Jurkat, Clone E6-1 (cell line): ENCODE measurements at places on chromosomes 3 and 15.

- no peak for DNase-seq
Observed at GRCh38 chr3:21847005-21847404, 96.0 kb upstream of the ZNF385D start.

DNA sequence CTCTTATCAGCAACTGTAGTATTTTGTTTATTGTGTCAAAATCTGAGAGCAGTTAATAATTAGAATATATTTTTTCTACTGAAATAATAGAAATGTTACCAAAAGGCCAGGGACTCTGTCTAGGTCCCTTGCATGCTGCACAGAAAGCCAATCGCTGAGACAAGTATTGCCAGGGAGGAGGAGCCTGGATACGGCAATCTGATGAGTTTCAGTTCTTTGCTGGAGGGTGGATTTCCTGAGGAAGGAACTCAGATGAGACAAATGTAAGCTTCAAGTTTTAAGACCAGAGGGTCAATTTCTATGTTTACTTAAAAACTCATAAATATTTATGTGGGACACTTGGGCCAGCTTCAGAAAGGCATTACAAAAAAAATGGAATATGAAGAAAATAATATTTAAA, 252.2 kb downstream of the GABRG3 start:
- no peak for DNase-seq

GRCh38 chr15:71110405-71111180, 4.7 kb upstream of the THSD4 start:
- no peak for DNase-seq

DNA sequence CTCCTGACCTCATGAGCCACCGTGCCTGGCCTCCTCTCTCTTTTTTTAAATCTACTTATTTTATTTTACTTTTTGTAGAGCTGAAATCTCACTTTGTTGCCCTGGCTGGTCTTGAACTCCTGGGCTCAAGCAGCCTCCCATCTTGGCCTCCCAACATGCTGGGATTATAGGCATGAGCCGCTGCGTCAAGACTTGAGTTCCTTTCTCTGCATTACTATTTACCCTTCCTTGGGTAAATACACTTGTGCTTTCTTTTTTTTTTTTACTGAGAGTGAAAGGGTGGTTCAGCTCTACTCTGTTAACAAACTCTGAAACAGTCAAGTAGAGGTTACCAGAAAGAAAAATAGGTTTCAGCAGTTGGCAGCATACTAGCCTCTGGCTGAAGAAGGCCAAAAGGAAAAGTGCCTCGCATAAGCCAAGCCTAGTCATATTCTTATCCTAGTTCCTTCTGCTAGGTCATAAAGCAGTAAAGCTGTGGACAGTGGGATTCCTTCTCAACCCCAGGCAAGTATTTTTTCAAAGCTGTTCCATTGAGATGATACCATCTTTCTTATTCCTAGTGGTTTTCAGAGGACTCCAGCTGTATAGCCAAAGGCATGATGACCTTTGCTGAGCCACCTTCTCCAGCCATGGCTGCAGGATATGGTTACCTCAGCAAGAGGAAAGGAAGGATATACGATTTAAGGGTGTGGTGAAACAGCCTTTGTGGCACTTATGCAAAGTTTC, 135.1 kb downstream of the RBPMS2 start:
- no peak for DNase-seq

GRCh38 chr3:171377859-171378258, 82.3 kb downstream of the TNIK start:
- no peak for DNase-seq

GRCh38 chr3:146161663-146162002, 649 bp upstream of the PLOD2 start:
- DNase-seq = no peak

- peak; percentile 20 for DNase-seq
Observed at GRCh38 chr3:195040773-195041520, 230.0 kb downstream of the XXYLT1 start.

DNA sequence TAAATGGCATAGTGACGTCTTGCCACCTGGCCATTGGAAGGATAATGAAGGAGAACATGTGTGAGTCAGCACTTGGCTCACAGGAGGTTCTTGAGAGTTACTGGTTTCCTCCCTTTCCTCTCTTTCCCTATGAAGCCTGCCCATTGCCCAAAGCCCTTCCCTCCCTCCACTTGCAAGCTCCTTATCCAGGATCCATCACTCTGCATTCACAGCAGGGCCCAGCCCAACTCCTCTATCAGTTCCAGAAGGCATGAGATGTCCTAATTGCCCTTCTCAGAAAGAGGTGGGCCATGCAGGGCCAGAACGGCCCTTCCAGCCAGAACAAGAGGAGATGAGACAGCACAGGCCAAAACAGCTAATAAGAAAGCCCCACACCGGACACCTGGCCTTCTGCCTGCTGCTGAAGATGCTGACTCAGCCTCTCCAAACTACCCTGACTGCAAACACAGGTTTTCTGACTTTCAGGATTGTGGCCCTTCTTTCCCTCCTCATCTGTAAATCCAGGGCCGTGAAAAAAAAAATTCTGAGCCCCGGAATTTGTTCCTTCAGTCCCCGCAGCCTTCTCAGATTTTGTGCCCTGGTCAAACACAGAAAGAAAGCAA, 29.7 kb downstream of the HAPLN3 start:
- DNase-seq = no peak

- no peak for DNase-seq
Observed at GRCh38 chr3:48155122-48155521, 33.1 kb downstream of the CDC25A start.

DNA sequence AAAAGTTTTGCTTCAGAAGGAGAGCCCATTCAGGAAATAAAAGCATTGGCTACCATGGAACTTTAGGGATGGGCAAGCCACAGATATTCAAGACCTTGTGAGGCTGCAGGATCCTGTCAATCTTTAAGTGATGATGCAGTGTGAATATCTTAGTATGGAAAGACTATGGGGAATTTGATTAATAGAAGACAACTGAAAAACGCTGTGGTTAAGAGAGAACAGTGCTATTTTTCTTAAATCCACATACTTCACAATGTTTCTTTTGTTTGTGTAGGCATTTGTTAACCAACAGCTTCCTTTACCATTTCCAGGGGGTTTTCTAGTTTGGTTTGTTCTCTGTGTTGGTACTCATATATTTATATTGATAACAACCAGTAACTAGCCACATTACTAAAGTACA, 90.3 kb downstream of the TMEM212 start:
- DNase-seq = no peak

GRCh38 chr3:67661089-67661488, 6.7 kb upstream of the SUCLG2 start:
- no peak for DNase-seq
